ENCODE measurements at places on chromosomes 4 and X. TPM values are rescaled to one million over a fixed set of nuclear protein-coding genes. Genes with fewer than 3 reads are reported as not detected.

The THOC2 gene
- 70.5 TPM for total RNA-seq

The TEX11 gene
- total RNA-seq: 0.24 TPM

The FAM133A gene
- 0.83 TPM for total RNA-seq

The SPATA18 gene
- total RNA-seq: 5.5 TPM

The EFHC2 gene
- 0.68 TPM for total RNA-seq

The CSAG2 gene
- not detected for total RNA-seq

The CT83 gene
- not detected for total RNA-seq

The PDHA1 gene
- 214 TPM for total RNA-seq

The MAGEA9B gene
- 0.31 TPM for total RNA-seq

The RXFP1 gene
- total RNA-seq: 0.15 TPM

The CLCN4 gene
- 6.9 TPM for total RNA-seq

The GNPDA2 gene
- total RNA-seq: 4.8 TPM

The FAM9B gene
- total RNA-seq: not detected

The ASMT gene
- 1.4 TPM for total RNA-seq

The UFSP2 gene
- 41.1 TPM for total RNA-seq

The RRH gene
- total RNA-seq: not detected

The WAS gene
- total RNA-seq: 0.61 TPM

The CDX4 gene
- 5.2 TPM for total RNA-seq

The MAOA gene
- 0.44 TPM for total RNA-seq

The FAM184B gene
- 0.09 TPM for total RNA-seq

The VGLL1 gene
- not detected for total RNA-seq

Measured in H9 (cell line).